Activated CD4-positive, alpha-beta T cell treated with anti-CD3 and anti-CD28 coated beads, Interleukin-2, amount 10 ng/mL, durations not matched to agents 24 days and 14 days (primary cell): ENCODE measurements at places on chromosomes 12 and 14.

DNA sequence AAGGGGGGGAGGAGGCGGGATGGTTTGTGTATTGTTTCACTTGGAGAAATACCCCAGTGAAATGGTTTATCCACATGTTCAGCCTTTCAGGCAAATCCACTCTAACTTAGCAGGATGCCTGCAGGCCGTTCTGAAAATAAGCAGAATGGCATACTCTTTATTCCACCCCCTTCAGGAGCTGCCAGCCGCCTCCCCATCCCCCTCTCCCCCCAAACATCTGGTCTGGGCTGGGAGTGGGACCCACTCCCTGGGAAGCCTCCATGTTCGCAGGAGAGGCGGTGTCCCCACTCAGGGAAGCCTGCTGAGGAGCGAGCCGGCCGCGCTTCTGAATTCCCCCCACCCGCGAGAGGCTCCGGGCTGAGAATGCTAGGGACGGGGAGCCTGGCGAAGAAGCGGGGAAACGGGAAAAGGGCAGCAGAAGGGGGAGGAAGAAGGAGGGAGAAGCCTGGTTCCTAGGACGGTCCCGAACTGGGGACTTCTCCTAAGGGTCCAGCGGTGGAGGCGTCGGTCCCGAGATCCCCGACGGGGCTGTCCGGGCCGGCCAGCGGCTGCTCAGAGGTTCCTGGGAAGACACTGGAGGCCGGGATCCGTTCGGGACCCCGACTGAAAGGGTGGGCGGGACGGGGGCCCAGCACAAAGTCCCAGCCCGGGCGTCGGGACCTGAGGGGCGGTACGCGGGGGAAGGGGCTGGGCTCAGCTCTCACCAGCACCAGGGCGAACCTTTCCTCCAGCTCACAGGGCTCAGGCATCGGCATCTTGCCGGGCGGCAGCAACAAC is 666 bp downstream of the FMNL3 start:
- DNase-seq = peak; percentile 74

- DNase-seq = peak; percentile 59
These were observed 411.2 kb downstream of the DAD1 start for GRCh38 chr14:22177870-22178269.

- no peak for DNase-seq
These were observed 179.9 kb upstream of the EEA1 start for GRCh38 chr12:93108985-93109384.

- no peak for DNase-seq
These were observed 22.8 kb downstream of the ATF1 start for GRCh38 chr12:50786498-50787231.

DNA sequence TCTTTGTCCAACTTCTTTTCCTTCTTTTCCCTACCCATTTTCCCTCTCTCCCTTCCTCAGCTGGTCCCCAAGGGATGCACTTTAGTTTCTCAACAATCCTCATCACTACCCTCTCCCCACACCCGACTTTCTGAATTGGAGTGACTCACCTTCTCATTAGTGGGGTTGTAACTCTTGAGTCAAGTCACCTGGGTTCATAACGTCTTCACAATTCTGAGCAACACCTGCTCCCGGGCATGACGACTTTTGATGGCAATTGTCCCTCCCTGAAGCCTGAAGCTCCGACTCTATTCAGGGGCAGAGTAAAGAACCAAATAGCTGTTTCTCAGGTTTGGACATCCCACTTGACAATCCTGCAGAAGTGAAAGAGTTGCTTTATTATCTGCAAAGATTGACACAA is 82.7 kb upstream of the OTX2 start:
- DNase-seq = no peak

DNA sequence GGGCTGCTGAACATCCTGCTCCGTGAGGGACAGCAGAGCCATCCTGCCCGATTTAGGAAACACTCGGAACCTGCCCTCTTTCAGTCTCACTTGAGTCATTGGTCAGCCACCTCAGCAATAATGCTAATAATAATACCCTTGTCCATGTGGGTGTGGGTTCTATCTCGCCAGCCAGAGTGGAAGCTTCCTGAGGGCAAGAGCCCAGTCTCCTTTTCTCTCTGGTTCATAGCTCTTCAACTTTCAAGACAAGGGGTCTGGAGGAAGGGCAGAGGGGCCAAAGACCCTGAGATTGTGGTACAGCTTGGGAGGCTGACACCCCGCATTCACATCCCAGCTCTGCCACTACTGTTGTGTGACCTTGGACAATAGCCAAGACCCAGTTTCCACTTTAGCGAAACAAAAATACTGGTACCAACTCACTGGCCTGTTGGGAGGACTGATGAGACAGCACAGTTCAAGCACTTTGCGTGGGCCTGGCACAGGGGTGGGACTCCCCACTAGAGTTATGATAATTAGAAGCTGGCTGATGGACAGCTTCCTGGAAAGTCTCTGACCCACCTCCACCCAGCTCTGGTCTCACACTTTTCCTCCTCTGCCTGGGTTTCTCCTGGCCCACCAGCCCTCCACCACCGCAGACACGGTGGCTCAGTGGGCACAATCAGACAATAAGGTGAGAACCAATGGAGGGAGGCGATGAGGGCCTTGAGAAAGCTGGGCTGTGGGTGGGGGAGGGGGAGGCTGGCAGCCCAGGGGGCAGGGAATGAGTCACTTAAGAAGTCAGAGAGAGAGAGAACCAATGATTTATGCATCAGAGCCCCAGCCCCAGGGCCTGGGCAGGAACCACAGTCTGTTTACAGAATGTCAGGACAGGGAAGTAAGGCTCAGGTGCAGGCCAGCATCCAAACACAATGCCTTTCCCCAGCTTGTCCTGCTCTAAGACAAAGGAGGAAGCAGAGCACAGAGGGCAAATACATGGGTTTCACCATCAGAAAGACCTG is 9.6 kb downstream of the FAIM2 start:
- DNase-seq = no peak

GRCh38 chr12:109307051-109307450 is 2.0 kb downstream of the FOXN4 start:
- no peak for DNase-seq

DNA sequence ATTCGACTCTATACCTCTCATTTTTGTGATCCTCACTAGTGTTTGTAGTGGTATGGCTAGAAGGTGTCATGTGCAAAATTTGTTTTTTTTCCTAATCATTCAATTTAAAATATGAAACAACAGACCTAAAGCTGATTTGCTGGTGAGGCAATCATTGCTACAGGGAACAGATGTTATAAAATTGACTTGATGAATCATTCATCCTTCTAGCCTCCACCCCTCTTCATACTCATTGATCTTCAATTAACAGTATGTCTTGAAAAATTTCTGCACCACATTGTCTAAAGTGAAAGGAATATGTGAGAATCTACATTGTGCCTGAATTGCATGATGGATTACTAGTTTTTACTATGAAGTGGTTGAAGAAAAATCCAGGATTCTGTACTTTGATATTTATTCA is 349.0 kb upstream of the NAV3 start:
- DNase-seq = no peak

GRCh38 chr12:19212245-19212644 is 82.7 kb downstream of the PLEKHA5 start:
- no peak for DNase-seq

DNA sequence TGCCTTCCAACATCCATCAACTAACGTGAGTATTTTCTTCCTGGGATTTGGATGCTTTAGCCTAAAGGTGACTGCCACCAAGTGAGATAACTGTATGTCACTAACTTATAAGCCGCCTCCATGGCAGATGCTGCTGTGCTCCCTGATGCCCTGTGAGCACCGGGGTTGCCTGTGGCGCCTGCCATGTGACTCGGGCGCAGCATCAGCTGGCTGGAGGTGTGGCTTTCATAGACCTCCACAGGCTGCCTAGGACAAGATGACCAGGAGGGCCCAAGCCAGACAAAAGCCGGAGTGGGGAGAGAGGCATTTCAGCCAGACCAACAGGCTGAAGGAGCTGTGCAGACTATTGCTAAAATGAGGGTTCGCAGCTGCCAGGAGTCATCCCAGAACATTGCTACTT is 55.7 kb downstream of the ANAPC7 start:
- DNase-seq = no peak

DNA sequence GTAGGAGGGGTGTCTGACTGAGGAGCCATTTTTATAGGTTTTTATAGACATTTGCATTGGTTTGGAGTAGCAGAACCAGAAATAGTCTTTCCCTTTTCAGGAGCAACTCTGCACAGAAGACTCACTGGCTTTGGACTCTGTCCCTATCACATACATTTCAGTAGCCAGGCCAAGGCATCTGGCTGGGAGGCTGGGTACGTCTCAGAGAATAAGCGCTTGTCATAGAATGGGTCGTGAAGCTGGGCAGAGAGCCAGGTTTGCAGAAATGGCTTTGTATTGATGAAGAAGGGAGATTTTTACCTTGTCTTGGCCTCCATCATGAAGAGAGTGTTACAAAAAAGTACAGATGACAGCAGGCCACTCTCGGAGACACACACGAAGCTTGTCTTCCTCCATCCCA is 98.6 kb downstream of the CACNA1C start:
- no peak for DNase-seq

DNA sequence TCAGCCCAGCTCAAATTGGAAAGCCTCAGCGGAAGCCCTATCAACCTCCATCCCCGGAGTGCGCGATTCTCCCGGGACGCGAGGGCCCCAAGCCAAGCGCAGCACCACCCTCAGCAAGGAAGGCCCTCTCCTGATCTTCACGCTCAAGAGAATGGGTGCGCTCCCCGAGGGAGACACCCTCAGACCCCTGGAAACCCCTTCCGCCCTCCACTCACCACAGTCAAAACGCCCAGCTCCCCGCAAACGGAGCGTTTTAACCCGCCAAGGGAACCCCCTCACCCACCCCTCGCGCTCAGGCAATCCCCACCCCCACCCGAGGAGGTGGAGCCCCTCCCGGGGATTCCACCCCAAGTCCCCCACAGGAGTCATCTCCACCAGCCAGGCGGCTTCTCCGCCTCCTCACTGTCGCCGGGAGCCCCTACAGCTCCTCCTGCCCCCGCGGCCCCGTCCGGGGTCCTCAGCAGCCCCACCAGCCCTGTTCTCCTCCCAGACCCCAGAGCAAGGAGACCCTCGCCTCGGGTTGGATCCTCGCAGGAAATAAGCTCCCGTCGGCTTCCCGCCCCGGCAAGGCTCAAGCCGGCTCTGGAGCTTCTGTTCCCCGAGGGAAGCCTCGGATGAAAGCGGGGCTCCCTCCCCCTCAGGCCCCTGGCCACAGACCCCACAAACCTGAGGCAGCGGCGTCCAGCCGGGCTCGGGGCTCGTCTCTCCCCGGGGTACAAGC is 507 bp downstream of the BAZ2A start:
- DNase-seq = peak; percentile 82

GRCh38 chr12:89203144-89203543 is 149.2 kb downstream of the DUSP6 start:
- DNase-seq = no peak

- no peak for DNase-seq
These were observed 689 bp upstream of the PDE3A start for GRCh38 chr12:20367583-20368113.

- DNase-seq = no peak
These were observed 151.6 kb upstream of the ARID2 start for GRCh38 chr12:45577844-45578399.
